Adrenal gland (tissue), 19 donors: ENCODE measurements at places on chromosomes 13 and 19. TPM values are rescaled to one million over a fixed set of nuclear protein-coding genes. Genes with fewer than 3 reads are reported as not detected.

Gene IGFL4
- polyA plus RNA-seq: 1.7 TPM

Gene WDR62
- 0.77 TPM for polyA plus RNA-seq

Gene DCLK1
- polyA plus RNA-seq: 3.3 TPM

Gene KIR2DL3
- not detected for polyA plus RNA-seq

Gene BEST2
- not detected for polyA plus RNA-seq

DNA sequence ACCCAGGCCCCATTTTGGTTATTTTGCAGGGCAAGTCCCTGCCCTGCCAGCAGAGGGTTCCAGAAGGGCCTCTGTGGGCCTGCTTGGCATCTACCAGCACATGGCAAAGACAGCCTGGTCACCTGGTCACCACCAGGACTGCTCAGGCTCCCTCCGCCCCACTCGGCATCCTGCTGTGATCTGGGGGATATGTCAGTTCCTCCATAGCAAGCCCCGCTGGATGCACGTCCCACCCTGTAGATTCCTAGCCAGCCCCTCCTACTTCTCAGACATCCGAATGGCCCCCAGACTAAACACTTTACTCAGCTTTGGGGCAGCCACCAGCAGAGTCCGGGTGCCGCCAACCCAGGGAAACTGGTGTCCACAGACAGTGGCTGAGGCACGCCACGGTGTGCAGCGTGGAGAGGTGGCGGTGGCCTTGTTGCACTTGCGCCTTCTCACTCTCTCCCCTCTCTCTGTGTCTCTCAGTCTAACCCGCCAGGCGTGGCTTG is 31.8 kb upstream of the USE1 start:
- H3K27me3 ChIP-seq: no peaks in the 10 kb centered on the region
- no peak for DNase-seq
- H3K36me3 ChIP-seq: no peaks in the 10 kb centered on the region
- H3K27ac ChIP-seq: no peak overlapping the region
- no peak overlapping the region for H3K4me3 ChIP-seq
- H3K4me1 ChIP-seq: no peaks in the 10 kb centered on the region

DNA sequence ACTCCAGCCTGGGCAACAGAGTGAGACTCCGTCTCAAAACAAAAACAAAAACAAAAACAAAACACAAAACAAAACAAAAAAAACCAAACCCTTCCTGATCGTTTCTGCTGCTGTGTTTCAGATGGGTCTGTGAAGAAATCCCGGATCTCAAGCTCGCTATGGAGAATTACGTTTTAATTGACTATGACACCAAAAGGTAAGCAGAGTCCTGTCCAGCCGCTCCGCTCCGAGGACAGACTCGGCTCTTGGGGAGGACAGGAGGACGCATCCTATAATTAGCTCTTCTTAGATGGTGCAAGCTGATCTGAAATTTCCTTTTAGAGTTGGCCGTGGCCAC is 22.0 kb downstream of the DOT1L start:
- H3K27me3 ChIP-seq: no peaks in the 10 kb centered on the region
- peaks cover 45% of the 10 kb centered on the region for H3K36me3 ChIP-seq
- no peak overlapping the region for H3K4me3 ChIP-seq
- peaks cover 4% of the 10 kb centered on the region for H3K4me1 ChIP-seq
- peak overlapping the region; percentile 38 for H3K27ac ChIP-seq

GRCh38 chr19:28820289-28820688 is 392.7 kb downstream of the UQCRFS1 start:
- no peak overlapping the region for H3K4me3 ChIP-seq
- no peak overlapping the region for H3K27ac ChIP-seq
- H3K27me3 ChIP-seq: no peaks in the 10 kb centered on the region
- no peak for DNase-seq
- H3K36me3 ChIP-seq: no peaks in the 10 kb centered on the region
- H3K4me1 ChIP-seq: no peaks in the 10 kb centered on the region

DNA sequence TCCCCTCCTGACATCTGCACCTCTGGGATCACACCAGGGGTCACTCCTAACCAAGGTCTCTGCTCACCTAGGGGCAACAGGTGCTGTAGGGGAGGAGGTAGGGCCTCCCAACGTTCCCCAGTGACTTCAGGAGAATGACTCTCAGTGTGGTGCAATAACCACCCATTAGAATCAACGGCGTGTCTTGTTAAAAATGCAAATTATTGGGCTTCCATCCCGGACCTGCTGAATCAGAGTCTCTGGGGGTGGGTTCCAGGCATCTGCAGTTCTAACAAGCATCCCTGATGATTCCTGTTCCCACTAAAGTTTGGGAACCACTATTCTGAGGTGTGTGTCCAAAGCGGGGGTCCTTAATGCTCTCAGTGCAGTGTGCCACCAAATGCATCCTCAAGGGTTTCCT is 84.6 kb downstream of the CRYL1 start:
- no peaks in the 10 kb centered on the region for H3K36me3 ChIP-seq
- H3K27me3 ChIP-seq: no peaks in the 10 kb centered on the region
- no peak overlapping the region for H3K4me3 ChIP-seq

- H3K27me3 ChIP-seq: peaks cover 69% of the 10 kb centered on the region
- no peaks in the 10 kb centered on the region for H3K4me1 ChIP-seq
- H3K27ac ChIP-seq: no peak overlapping the region
- no peak overlapping the region for H3K4me3 ChIP-seq
- DNase-seq: peak; percentile 45
These were observed 14.2 kb downstream of the ONECUT3 start for GRCh38 chr19:1767464-1767933.

DNA sequence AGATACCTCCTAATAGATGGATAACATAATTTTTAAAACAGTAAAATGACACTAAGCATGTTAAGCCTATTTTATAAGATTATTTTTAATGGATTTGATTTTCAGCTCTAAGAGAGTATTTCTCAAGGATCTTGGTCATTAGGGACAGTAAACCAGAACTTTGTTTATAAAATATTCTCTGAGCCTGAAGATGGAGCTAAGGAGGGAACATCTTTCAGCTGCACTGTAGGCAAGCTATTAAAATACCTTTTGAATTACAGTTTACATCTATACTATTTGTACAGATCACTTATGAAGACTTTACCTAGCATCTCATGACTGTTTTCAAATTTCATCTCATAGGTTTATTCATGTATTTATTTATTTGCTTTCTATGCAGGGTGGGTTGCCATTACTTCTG is 345.3 kb downstream of the MYO16 start:
- no peaks in the 10 kb centered on the region for H3K36me3 ChIP-seq
- H3K4me1 ChIP-seq: no peaks in the 10 kb centered on the region
- H3K27me3 ChIP-seq: no peaks in the 10 kb centered on the region
- no peak overlapping the region for H3K4me3 ChIP-seq

GRCh38 chr13:71722206-71722605 is 144.8 kb downstream of the DACH1 start:
- no peaks in the 10 kb centered on the region for H3K36me3 ChIP-seq
- no peaks in the 10 kb centered on the region for H3K27me3 ChIP-seq
- H3K4me1 ChIP-seq: peaks cover under 1% of the 10 kb centered on the region
- DNase-seq: no peak
- H3K4me3 ChIP-seq: no peak overlapping the region
